Smooth muscle cell of bladder (primary cell): ENCODE measurements at places on chromosomes 2 and 18. TPM values are rescaled to one million over a fixed set of nuclear protein-coding genes. Genes with fewer than 3 reads are reported as not detected.

The ACMSD gene
- under 0.01 TPM in 1 of 2 replicates, not detected in the other for total RNA-seq

The SLC40A1 gene
- total RNA-seq, result 28.0 and 103 TPM in 2 replicates

The COL4A4 gene
- total RNA-seq, result 0.14 and 0.65 TPM in 2 replicates

The CPLX4 gene
- not detected in 2 replicates for total RNA-seq

The DLX2 gene
- not detected in 2 replicates for total RNA-seq

The SCYGR2 gene
- not detected in 2 replicates for total RNA-seq

The FSIP2 gene
- under 0.01 TPM in 2 replicates for total RNA-seq

The THADA gene
- 26.3 and 34.8 TPM in 2 replicates for total RNA-seq

The CRYBA2 gene
- total RNA-seq, result not detected in 2 replicates

The SLC30A3 gene
- total RNA-seq, result under 0.01 TPM in 1 of 2 replicates, not detected in the other

The QPCT gene
- total RNA-seq, result 4.0 and 9.5 TPM in 2 replicates
